ENCODE measurements at places on chromosomes 1 and 21.

DNA sequence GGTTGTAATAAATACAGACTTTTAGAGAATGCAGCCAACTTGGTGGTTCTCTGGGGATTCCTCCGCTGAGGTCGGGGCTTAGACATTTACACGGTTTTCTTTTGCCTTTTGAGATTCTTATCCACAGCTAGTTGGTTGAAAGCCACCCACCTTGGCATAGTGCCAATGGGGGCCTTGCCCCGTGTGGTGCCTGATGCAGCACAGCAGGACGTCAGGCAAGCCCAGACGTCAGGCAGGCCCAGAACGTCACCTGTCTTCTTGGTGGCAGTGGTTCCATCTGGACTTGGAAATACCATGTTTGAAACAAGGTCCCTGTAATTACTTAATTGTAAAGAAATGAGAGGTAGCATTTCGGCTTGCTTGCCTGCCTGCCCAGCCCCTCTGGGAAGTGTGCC is 78.5 kb downstream of the GALNT2 start:
- no peak for DNase-seq

GRCh38 chr1:20540281-20540680 is 12.1 kb upstream of the FAM43B start:
- DNase-seq, result no peak

DNA sequence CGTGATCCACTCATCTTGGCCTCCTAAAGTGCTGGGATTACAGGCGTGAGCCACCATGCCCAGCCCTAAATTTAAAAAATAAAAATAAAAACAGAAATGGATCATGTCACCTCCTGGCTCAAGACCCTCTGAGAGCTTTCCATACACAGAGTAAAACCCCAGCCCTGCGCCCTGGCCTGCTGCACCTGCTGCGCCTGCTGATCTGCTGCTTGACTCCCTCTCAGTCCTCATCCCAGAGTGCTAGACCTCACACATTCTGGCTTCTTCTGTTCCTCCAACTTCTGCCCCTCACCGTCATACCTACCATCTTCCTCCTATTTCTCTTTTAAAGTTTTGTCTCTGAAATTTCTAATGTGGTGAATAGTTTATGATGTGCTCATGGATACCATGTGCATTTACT is 42.7 kb upstream of the DIPK1A start:
- DNase-seq, result no peak

DNA sequence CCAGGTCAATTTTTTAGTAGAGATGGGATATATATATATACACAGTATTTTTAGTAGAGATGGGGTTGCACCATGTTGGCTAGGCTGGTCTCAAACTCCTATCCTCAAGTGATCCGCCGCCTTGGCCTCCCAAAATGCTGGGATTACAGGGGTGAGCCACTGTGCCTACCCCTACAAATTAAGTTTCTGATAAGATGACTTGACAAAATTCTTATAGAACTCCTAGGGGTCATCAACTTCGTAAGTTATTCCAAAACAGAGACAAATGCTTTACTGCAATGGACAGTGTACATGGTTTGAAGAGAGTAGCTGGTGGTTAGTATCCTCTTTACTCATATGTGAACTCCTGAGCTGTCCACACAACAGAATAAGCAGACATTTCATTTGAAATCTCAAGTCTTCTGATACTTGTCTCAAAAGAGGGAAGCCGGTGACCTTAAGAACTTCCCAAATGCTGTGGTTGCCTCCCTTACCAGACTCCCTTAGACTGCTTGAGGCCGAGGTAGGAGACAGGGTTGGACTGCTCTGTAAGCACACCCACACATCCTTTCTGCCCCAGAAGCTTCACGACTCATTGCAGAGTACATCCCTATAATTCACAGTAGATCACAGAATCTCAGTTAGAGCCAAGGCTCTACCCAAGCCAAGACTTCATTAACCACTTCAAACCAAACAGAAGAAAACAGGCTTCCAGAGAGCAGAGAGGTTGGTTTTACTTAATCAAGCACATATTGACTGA is 244.1 kb upstream of the IRF2BP2 start:
- no peak for DNase-seq

GRCh38 chr1:115951560-115951959 is 24.8 kb upstream of the SLC22A15 start:
- DNase-seq, result no peak

DNA sequence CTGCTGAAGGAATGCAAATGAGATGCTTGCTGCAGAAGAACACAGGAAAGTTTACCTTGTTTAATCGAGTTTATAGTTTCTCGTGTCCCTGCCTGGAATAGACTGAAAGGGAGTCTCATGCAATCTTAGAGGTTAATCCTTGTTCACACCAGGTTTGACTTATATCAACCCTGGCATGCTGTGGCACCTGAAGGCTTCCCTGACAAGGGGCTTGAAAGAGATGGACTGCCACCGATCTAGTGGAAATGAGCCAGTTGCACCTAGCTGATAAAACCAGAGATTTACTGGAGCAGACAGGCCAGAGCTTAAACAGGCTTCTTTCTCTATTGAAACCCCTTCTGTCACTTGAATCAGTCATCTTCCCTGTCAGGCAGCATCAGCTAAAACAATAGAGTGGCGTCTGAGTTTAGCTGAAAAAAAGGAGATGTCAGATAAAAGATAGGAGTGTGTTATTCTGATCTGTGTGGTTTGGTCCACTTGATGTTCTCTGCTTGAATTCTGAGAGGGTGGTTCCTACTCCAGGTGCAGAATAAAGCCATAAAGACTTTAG is 349.7 kb downstream of the RWDD3 start:
- no peak for DNase-seq

- DNase-seq, result no peak
Observed at GRCh38 chr1:85454214-85454613, 10.7 kb downstream of the DDAH1 start.

DNA sequence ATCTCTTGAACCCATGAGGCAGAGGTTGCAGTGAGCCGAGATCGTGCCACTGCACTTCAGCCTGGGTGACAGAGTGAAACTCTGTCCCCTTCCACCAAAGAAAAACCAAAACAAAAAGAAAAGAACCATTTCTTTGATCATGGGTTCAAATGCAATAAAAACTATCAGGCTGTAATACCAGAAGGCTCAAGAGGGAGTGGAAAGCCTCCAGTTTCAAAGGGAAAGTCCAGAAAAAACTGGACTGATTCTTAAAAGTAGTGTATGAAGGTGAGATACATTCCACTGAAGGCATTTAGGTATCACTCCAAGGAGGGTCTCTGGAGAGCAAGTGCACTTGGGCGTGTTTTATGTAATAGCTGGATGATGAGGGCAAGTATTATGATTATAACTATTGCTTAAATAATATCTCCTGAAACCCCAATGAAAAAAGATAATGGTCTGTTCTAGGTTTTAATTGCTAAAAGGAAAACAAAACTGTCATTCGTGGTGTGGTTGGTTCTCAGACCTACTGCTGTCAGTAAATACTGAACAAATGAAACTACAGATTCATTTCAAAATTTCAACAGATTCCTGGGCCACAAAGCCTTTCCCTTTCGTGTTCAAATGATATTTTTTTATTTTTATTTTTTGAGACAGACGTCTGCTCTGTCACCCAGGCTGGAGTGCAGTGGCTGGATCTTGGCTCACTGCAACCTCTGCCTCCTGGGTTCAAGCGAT is 6.0 kb upstream of the CAMTA1 start:
- peak; percentile 75 for DNase-seq

- DNase-seq, result peak; percentile 19
Observed at GRCh38 chr1:207962716-207963426, 51.9 kb upstream of the CD34 start.

GRCh38 chr1:65003316-65003664 is 36.9 kb upstream of the JAK1 start:
- DNase-seq, result no peak

DNA sequence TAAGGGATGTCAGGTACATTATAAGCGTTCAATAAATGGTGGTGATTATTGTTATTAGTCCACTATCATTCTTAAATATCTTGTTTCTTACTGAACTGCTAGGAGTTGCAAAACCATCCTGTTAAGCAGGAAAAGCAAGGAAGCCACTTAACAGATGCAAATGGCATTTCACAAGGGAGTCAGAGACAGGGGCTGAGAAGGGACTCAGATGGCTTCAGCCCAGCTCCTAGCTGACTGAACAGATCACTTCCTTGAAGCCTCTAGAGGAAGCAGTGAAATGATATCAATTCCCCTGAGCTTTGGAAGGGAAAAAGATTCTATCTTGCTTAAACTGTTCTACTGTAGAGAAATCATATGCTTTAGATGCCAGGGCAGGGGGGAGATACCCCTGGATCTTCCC is 151.5 kb downstream of the ST6GALNAC5 start:
- no peak for DNase-seq

GRCh38 chr1:67750691-67751054 is 65.7 kb downstream of the GADD45A start:
- no peak for DNase-seq

DNA sequence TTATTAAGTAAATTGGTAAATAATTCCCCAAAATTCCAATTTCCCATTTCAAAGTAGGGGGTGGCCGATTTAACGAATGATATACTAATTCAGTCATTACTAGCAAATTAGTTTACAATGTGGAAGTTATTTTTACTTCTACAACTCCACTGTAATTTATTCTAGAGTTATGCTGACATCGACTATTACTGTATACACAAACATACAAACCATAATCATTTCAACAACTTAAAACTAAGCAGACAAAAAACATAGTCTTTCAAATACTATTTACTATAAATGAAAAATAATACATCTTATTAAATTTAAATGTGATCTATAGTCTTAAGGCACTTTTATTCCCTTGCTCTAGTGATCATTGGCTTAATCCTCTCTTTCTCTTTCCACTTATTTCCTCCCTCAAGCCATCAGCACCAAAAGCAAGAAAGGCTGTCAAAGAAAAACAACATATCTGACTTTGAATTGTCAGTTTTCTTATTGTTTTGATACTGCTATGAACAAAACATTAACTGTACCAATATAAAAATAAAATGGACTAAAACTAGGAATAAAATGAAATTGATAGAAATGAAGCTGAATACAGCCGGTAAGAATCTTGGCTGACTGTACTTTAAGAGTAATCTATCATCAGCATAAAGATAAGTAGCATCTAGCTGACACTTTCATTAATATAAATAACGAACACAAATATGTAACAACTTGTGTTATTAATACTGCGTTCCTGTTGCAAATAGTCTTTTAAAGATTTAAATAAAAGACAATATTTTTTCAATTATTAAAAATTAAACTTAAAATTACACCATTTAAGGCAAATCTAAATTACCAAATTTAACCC is 4.1 kb downstream of the CDC42BPA start:
- DNase-seq, result no peak

GRCh38 chr1:111470596-111470995 is 3.2 kb upstream of the C1orf162 start:
- no peak for DNase-seq

GRCh38 chr1:21447311-21447710 is 7.4 kb downstream of the NBPF3 start:
- no peak for DNase-seq

DNA sequence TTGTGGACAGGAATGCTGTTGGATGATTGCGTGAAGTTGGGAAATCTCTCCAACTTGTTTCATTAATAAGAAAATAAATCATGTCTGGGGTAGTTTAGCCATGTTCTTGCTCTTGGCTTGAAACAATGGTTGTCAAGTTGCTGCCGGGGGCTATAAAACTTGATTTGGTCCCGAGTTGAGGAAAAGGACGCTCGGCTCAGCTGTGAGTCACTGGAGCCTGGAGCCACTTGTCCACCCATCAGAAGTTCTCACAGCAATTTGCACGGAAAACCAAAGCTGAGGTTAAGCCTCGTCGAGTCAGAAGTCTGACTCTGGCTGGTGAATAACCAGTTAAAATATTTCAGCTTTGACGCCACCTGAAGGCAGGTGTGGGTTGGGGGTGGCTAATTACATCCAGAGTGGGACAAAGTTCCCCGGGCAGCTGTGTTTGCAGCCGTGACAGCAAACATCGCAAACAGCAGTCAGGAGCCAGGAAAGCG is 19.7 kb upstream of the RIPK4 start:
- no peak for DNase-seq

- DNase-seq, result no peak
Observed at GRCh38 chr1:115280064-115280463, 58.0 kb downstream of the NGF start.

- no peak for DNase-seq
Observed at GRCh38 chr1:231392389-231393131, 29.5 kb downstream of the EGLN1 start.

GRCh38 chr1:12015001-12015491 is 4.3 kb upstream of the MIIP start:
- no peak for DNase-seq

DNA sequence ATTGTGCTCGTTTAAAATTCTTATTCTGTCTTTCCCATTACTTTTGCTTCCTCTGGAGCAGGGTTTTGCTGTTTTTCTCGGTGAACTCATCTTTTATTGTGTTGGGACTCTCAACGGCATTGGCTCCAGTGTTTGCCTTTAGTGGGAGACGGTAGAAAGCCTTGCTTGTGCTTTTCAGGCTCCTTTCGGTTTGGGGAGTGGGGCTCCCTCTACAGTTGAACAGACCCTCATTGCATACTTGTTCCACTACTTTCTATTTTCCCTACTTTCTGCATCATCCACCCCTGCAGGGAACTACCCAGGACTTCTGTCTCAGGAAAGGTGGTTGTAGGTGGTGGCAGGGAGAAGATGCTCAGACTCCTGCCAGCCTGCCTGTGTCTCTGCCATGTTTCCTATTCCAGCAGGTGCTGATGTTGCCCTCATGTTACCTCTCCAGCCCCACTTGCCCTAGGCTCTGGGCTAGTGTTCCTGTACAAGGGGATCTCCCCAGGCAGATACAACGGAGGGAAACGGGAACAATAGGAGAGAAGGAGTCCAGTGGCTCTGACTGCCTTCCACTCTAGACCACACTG is 68.5 kb upstream of the ZBTB18 start:
- DNase-seq, result no peak

- DNase-seq, result peak; percentile 53
Observed at GRCh38 chr1:209601809-209602657, 18.5 kb downstream of the CAMK1G start.

GRCh38 chr1:69863704-69864103 is 296.0 kb downstream of the LRRC7 start:
- no peak for DNase-seq

GRCh38 chr1:68633141-68633919 is 136.4 kb upstream of the DEPDC1 start:
- no peak for DNase-seq

DNA sequence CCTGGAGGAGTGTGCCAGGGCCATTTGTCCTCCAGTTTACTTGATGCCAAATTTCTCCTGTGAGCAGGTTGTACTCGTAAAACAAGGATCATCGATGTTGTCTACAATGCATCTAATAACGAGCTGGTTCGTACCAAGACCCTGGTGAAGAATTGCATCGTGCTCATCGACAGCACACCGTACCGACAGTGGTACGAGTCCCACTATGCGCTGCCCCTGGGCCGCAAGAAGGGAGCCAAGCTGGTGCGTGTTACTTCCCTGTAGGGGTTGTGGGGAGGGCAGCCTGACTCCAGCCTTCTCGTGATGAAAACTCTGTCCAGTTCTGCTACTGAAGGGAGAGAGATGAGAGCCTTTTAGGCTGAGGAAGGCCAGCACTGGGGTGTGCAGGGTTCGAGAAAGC is 2.2 kb downstream of the RPS8 start:
- DNase-seq, result no peak

- DNase-seq, result no peak
Observed at GRCh38 chr1:67460676-67461500, 30.7 kb upstream of the SERBP1 start.

Data from GM12865 (cell line).